Ovary (tissue), 10 donors: ENCODE measurements at places on chromosomes 3 and 15. TPM values are rescaled to one million over a fixed set of nuclear protein-coding genes. Genes with fewer than 3 reads are reported as not detected.

GRCh38 chr3:167887096-167887495, 151.6 kb downstream of the SERPINI1 start:
- no peak for DNase-seq

Gene ECE2
- 0.43 TPM for polyA plus RNA-seq

Gene SCN11A
- 0.04 TPM for polyA plus RNA-seq

Gene SERINC4
- polyA plus RNA-seq, result not detected

- DNase-seq, result no peak
These were observed 7.0 kb downstream of the CLDN11 start for GRCh38 chr3:170425491-170426239.

DNA sequence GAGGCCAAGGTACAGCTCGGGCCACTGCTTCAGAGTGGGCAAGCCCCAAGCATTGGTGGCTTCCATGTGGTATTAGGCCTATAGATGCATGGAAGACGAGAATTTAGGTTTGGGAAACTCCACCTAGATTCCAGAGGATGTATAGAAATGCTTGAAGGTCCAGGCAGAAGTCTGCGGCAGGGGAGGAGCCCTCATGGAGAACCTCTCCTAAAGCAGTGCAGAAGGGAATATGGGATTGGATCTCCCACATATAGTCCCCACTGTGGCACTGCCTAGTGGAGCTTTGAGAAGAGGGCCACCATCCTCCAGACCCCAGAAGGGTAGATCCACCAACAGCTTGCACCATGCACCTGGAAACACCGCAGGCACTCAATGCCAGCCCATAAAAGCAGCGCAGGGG, 48.1 kb upstream of the XXYLT1 start:
- DNase-seq, result no peak

- no peak for DNase-seq
These were observed 28.1 kb downstream of the SPINK8 start for GRCh38 chr3:48305396-48305795.

Gene UBP1
- 28.2 TPM for polyA plus RNA-seq

GRCh38 chr3:87161417-87161816, 65.7 kb upstream of the CHMP2B start:
- no peak for DNase-seq

GRCh38 chr3:182041668-182042291, 330.1 kb downstream of the SOX2 start:
- DNase-seq, result no peak

DNA sequence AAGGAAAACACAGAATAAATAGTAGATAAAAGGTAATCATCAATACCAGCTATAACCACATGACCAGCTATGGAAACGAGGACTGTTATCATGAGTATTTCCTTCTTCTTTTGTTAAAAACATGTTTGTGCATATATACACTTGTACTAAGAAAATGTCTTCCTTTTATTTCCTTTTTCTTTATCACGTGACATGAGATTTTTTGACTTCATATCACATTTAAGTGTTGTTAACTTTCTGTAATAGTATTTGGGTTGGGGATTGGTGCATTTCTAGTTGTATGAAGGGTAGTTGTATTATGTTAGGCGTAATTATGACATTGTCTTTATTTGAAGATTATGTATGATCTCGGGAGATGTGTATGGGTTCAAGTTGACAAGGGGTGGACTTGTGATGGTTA, 278.5 kb upstream of the ZNF385D start:
- no peak for DNase-seq

- peak; percentile 25 for DNase-seq
These were observed 11.3 kb downstream of the SHQ1 start for GRCh38 chr3:72836923-72837322.

GRCh38 chr3:194690501-194691372, 5.1 kb downstream of the FAM43A start:
- DNase-seq, result no peak

GRCh38 chr3:152621006-152621868, 213.7 kb upstream of the P2RY1 start:
- no peak for DNase-seq

- no peak for DNase-seq
These were observed 7.2 kb downstream of the PLA1A start for GRCh38 chr3:119604878-119605277.

Gene CYP8B1
- polyA plus RNA-seq, result not detected

DNA sequence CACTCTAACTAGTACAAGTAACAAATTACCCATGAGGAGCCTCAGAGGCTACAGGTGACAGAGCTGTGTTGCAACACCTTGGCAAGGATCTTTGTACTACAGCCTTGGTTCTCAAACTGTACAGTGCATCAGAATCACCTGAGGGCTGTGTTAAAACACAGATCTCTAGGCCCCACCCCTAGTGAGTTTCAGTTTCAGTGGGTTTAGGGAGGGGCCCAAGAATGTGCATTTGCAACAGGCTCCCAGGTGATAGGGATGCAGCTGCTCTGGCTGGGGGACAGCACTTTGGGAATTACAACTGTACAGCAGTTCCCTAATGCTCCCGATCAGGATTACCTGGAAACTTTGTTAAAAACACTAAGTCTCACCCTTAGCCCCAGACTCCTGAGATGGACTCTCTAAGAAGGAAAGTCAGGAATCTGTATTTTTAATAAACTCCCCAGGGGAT, 66.1 kb upstream of the NR2F2 start:
- DNase-seq, result no peak

GRCh38 chr15:101394056-101394630, 95.4 kb downstream of the PCSK6 start:
- DNase-seq, result no peak

DNA sequence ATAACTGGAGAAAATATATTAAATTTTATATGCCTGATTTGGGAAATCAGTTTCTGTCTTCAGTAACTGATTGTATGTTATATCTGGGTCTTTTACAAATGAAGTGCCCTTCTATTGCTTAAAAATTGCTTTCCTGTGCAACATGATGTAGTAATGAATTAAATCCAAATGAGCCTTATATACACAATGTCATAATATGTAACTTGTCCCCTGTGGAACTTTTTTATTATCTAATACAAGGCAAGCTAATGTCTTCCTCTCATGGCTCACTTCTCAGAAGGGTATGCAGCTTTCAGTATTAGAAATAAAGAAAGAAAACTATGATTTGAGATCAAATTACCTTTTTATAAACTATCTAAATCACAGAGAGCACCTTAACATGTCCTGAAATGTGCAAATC, 248.9 kb downstream of the NAALADL2 start:
- DNase-seq, result no peak

Gene TGM4
- not detected for polyA plus RNA-seq
